ENCODE measurements at places on chromosomes 3 and 15.

DNA sequence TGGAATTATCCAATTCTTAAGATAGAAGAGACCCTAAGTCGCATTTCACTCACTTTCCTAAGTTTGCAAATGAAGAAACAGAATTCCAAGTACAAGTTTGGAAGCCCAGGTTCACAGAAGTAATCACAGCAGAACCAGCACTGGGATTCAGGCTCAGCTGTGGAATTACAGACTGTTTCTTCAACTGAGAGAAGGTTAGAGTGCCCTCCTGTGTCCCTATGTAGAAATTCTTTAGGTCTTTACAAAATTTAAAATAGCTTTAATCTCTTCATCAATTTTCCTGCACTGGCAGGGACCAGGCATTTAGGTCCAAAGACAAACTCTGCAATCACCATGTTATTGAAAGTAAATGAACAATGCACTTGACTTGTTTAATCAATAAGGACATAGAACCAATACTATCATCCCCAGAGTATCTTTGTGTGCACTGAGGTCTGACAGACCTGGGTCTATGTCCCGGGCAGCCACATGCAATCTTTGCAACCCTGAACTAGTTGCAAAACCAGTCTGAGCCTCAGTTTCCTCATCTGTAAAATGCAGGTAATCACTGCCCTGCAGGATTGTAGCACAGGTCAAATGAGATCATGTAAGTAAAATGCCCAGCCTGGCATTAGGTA, 96.3 kb upstream of the ZBED2 start:
- no peak for DNase-seq

GRCh38 chr3:28947061-28947460, 333.8 kb upstream of the RBMS3 start:
- no peak for DNase-seq

- DNase-seq, result no peak
These were observed 932.7 kb downstream of the ZPLD1 start for GRCh38 chr3:103367481-103367880.

DNA sequence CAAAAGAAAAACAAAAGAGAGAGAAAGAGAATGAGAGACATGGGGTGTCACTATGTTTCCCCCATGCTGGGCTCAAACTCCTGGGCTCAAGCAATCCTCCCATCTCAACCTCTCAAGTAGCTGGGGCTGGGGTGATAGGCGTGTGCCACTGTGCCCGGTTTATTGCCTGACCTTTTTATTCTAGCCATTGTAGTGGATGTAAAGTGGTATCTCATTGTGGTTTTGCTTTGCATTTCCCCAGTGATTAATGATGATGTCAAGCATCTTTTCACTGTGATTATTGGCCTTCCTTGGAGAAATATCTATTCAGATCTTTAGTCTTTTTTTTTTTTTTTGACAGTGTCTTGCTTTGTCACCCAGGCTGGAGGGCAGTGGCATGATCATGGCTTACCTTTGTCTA, 37.7 kb upstream of the GK5 start:
- DNase-seq, result no peak

DNA sequence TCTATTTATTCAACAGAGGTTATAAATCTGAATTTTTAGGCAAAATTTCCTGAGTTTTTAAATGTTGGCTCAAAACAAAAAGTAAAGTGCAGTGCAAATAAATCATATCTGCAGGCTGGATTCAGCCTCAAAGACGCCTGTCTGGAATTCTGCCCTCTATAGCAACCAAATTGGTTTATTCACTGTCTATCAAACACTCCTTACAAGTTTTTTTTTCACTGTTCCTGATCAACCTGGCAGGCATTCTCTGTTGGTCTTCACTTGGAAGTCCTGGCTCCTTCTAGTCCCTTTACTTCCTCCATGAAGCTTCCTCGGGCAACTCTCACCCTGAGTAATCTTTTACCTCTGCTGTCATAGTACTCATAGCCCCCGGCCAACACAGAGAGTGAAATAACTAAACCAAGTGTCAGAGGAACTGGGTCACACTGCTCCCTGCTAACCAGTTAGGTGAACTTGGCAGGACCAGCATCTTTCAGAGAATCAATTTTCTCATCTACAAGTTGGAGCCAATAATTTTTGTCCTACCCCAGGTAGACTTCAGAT, 36.8 kb upstream of the TIPARP start:
- DNase-seq, result no peak

- DNase-seq, result no peak
These were observed 714.3 kb upstream of the CFAP20DC start for GRCh38 chr3:59764171-59764570.

GRCh38 chr3:16600780-16601536, 4.3 kb downstream of the DAZL start:
- peak; percentile 54 for DNase-seq

DNA sequence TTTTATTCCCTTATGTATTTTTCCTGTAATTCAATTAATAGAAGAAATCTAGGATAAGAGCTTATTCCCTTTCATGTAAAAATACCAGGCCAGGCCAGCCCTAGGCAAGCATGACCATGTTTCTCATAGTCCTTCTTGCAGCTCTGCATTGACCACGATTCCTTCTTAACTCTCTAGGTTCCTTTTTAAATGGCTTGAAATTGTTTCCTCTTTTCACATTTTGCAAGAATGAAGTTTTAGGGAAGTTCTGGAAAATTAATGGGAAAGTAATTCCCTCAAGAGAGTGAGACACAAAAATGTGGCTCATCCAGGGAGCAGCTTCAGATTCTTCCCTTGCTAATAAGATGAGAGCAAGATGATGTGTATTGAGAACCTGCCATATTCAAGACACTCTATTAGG, 116.5 kb upstream of the FGF7 start:
- DNase-seq, result no peak

- peak; percentile 31 for DNase-seq
These were observed 151.0 kb downstream of the ALDH1A2 start for GRCh38 chr15:57914350-57915055.

DNA sequence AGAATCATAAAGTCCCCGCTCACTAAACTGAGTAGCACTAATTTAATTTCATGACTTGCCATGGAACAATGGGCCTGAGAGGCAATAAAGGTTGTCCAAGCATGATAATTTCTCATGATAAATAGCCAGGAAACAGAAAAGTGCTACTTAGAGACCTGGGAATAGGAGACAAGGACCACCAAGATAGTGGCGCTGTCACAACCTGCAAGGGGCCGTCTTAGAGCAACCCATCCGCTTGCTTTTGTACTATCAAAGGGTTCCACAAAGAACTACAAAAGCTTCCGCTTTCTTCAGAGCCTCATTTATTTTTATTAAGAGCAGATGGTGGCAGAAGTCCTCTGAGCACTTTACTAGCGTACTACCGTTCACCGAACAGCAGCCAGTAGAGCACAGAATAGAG, 421.7 kb upstream of the GRM7 start:
- no peak for DNase-seq

DNA sequence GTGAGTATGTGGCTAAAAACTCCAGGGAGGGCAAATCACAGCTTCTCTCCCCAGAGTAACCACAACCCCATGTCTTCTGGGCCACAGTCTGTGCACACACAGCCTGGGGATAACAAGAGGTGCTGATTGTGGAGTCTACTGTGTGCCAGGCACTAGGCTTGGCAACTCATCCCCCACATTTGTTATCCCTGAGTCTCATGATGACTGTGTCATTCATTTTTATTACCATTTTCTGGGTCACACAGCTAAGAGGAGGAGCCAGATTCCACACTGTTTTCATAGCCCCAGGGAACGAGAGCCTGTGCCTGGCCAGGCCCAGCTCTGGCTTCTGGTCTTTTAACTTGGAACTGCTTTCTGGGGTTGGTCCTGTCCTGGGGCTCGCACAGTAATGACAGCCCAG, 34.5 kb downstream of the ESYT3 start:
- DNase-seq, result no peak

DNA sequence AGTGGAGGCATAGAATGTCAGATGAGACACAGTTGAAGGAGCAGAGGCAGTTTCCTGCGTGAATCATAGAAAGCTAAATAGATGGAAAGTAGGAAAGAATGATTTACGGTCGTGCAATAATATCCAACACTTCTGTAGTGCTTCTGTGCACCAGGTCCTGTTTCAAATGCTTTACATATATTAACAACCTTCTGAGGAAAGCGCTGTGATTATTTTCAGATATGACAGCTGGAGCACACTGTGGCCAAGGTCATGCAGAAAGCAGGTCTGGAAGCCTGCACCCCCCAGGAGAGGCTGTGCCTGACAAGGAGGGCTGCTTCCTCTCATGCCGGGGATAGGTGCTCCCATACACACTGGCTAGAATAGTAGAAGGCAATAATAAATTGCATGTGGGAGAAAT, 104.5 kb downstream of the CHRNA7 start:
- no peak for DNase-seq

GRCh38 chr15:29435811-29436210, 166.2 kb upstream of the NSMCE3 start:
- no peak for DNase-seq

DNA sequence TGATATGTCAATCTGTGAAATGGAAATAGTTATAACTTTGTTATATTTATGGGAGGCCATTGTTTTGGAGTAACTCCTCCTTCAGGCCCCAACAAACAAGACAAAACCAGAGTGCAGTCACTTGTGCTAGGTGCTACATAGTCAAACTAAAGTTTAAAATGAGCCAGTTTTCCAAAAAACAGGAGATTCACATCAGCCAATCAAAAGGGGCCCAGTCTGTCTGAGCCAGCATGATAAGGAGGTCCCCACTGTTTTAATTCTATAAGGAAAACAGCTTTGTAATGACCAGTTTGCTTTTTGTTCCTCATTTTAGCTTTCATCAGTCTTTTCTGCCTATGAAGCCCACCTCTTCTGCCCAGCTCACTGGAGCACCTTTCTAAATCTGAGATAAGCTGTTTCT, 94.7 kb upstream of the SLC7A14 start:
- DNase-seq, result no peak

- no peak for DNase-seq
These were observed 164.3 kb upstream of the IL12A start for GRCh38 chr3:159824333-159824732.

DNA sequence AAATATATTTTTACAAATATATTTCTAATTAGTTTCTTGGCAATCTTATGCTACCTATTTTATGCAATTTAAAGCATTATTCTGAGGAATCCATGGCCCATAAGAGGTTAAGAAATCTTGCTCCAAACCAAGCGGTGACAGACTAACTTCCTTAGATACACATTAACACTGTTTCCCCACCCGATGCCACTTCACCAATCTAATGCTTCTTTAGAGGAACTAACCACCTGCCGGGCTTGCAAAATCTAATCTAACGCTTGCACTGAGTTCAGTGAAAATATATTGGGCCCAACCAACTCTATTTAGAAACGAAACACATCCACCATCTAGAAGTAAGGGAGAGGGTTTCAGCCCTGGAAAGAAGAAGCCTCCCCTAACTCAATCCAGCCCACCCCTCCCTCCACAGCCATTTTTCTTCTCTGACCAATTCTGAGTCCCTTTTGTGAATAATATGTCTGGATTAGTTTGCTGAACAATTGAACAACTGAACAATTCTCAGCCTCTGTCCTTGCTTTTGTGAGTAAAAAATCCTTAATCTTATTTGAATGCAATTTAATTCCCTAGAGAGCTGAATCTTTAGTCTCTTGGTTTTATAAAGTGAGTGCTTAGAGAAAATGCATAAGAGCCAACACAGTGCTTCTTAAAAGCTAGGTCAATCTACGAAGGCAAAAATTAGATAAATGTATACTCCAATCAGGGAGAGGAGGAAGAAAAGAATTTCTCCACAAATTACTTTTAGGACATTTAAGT, 150.4 kb upstream of the ADAMTS9 start:
- DNase-seq, result no peak

DNA sequence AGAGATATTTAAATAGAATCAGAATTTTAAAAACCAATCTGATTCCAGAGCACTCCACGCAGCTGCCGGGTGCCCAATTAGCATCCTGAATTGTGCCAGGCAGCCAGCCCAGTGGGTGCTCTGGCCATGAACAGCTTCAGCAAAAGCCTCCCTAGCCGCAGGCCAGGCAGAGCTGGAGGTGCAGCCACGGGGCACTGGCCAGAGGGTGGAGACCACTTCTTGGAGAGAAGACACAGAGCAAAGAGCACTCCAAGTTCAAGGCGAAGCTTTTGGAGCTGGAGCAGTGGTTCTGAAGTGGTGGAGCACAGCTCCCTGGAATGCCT, 475.6 kb upstream of the PROK2 start:
- DNase-seq, result no peak

GRCh38 chr15:41417418-41418195, 712 bp downstream of the RTF1 start:
- DNase-seq, result no peak

- no peak for DNase-seq
These were observed 62.3 kb downstream of the UBP1 start for GRCh38 chr3:33377931-33378330.

DNA sequence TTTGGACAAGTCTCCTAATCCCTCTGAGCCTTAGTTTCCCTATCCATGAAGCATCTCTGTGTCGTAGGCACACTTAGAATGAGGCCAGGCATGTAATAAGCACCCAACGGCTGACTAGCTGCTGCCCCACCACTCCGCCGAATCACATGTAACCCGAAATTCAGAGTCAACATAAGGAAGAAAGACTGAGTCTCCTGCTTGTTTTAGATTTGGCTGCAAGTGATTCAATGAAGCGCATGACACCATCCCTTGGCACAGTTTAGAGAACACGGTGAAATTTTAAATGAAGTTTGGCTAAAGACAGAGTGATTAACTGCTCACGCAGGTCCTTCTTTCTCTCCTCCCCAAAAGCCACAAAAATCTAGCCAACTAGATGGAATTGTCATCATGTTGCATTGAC, 279.2 kb downstream of the TLE3 start:
- DNase-seq, result no peak

DNA sequence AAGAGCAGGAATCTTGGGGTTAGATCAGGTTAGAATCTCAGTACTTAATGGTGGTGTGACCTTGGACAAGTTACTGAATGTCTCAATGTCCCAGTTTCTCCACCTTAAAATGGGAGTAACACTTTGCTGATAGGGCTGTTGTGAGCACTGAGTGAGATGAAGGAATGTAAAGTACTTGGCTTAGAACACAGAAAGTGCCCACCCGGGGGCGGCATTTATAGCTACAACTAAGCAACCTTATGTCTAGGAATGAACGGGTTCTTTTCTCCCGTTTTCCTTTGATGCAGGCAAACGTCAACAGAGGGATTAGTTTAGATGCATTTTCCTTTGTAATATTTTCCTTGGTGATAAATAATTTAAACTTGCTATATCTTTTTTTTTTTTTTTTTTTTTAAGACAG, 176.6 kb downstream of the USP13 start:
- no peak for DNase-seq

DNA sequence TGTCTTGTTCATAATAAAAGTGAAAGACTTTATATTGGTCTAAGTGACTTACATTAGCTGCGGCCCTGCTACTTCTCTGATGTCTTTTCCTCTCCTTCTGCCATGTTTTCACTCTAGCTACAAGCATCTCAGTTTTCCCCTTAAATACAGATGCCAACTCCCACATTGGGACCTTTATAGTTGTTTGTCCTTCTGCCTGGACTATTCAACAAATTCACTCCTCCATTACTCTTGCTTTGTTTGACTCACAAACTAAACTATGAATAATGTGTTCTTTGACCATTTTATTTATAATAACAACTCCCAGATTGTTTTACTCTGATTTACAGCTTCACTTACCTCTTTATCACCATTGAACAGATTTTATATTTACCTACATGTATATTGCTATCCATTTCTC, 1369.9 kb downstream of the SI start:
- DNase-seq, result no peak

- DNase-seq, result peak; percentile 83
These were observed 301.5 kb downstream of the PYDC2 start for GRCh38 chr3:191762323-191762960.
